ENCODE measurements at places on chromosomes 16 and 17.

GRCh38 chr16:19295393-19295792, 9.9 kb downstream of the CLEC19A start:
- DNase-seq, result no peak

DNA sequence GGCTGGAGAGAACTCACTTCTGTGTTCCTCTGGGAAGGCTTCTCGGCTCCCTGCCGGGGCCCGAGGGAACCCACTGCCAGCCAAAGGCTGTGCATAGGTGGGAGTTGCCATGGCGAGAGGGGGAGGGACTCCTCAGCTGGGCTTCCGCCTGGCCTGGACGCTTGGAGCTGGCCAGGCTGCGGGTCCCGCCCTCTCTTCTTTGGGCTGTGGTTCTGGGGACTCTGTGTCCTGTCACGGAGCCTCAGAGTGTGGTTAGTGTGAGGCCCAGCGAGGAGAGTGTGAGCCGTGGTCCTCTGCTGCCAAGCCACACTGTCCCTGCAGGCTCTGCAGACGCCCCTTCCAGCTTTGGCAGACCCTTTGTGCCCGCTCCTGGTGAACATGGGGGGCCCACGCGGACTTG, 123.1 kb downstream of the OR1D5 start:
- no peak for DNase-seq

- DNase-seq, result no peak
Measured at GRCh38 chr16:19307587-19308241, 22.2 kb downstream of the CLEC19A start.

GRCh38 chr17:6699997-6700947, 12.9 kb downstream of the SLC13A5 start:
- DNase-seq, result no peak

DNA sequence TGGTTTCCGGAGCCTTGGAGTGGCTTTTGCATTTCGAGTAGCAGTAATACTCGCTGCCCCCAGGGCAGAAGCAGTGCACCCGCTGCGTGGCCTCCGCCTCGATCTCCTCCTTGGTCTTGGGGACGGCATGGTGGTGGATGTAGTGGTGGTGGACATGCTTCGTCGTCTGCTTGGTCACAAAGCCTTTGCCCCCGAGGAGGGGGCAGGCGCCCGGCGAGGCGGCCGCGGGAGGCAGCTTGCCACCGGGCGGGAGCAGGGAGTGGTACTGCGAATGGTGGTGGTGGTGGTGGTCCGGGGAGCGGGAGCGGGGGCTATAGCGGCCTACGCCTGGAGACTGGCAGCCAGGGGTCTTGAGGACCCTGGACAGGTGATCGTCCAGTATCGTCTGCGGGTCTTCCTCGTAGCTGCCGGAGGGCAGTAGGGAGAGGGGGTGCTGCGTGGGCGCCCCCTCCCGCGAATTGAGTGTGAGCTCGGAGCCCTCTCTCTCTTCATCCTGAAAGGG, 24.1 kb downstream of the AXIN2 start:
- no peak for DNase-seq

- no peak for DNase-seq
Measured at GRCh38 chr16:74888232-74888862, 96.6 kb downstream of the WDR59 start.

DNA sequence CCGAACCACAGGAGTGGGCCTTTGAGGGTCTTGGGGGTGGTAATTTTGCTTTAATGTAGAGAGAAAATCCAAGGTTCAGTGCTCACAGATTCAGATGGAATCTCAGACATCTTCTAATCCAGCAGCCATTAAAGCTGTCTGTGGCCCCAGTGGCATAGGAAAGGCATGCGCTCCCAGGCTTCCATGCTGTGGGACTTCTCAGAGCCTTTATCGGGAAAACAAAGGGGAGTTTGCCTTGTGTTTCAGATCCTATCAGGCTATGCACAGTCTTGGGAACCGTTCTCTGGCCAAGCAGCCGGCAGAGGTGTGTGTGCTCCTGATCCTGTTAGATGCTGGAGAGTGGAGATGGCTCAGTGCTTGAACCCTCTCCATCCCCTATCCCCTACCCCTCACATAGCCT, 7.8 kb downstream of the ADGRG1 start:
- no peak for DNase-seq

DNA sequence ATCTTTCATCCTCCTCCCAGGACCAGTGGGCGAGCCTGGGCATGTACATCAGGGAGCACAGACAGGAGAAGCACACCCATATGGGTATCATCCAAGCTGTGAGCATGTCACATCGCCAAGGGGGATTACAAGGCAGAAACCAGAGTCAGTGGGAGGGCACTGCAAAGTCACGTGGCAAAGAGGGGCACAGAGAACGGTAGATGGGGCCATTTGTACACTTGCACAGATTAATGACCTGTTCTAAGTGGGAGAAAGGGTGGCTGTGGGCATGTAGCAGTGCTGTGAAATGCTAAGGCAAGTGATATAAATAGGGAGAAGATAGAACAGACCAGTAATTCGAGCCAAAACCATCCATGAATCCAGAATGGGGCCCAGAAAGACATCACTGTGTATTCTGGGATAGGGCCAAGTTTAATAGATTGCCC, 265.0 kb downstream of the CPPED1 start:
- DNase-seq, result no peak

DNA sequence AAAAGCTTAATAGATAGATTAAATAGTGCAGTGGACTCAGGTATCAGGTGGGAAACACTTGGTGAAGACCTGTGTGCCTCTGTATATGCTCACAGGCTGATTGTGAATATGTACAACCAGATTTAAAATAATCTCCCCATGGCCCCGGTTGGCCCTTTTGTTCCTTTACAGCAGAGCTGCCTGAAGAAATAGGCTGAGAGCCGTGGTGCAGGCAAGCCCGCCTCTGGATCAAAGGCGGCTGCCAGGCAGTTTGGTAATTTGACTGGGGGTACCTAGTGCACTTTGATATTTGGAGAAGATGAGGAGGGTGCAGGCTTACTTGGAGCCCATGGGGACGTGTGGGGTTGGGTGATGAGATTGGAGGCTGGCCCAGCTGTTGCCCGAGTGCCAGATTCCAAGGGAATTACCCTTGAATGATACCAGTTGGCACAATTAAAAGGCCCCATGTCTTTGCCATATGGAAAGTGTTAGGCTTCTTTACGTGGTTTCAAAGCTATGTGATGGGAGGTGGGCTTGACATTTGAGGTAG, 5.0 kb downstream of the NKD1 start:
- no peak for DNase-seq

- no peak for DNase-seq
Measured at GRCh38 chr16:67248401-67249177, at the start of gene SLC9A5. SLC9A5 (plus strand) TSS chr16:67248979; CDS start chr16:67249015, 36 bp downstream.
